Bronchial epithelial cell (primary cell): ENCODE measurements at places on chromosomes 12 and 14.

DNA sequence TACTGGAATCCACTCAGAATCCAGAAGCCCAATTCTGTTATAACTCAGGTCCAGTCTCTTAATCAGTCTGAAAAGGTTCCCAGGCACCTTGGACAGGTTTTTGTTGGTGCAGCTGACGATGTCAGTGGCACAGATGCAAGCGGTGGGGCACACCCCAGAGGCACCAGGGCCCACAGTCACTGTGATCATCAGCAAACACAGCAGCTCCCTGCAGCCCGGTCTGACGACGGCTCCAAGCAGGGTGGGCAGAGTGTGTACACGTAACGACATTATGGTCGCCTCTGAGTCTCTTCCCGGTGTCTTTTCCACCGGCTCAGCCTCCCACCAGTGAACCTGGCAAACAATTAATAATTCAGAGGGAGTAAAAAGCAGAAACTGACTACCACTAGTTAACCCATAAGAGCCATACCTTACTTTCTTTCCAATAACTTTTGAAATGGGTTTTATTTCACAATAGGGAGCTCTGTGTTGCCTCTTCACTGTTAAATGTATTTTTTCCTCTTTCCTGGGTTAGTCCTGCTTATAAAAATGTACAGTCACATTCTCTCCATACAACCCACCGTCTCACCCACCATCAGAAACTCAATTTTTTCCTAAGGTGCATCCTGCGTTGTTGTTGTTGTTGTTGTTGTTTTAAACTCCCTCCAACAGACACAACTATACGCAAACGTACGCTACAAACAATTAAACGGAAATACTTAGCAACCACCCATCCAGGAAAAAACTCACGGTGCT lies 521 bp upstream of the PCED1B start:
- DNase-seq, result no peak

DNA sequence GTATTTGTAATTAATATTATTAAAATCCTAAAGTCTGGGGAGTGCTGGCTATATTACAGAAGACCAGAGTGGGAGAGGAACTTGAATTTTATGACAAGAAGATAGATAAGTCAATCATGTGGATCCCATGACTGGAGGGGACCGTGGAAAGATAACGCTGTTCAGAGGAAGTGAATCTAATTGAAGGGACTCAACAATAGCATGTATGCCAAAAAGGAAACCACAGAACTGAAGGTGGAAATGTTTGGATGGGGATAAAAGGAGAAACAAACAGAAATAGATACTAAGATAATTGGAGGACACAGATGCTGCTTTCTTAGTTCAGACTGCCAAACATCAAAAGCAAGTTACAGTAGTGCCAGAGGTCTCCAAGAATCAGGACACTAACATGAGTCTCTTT lies 21.1 kb downstream of the OR6J1 start:
- DNase-seq, result no peak

DNA sequence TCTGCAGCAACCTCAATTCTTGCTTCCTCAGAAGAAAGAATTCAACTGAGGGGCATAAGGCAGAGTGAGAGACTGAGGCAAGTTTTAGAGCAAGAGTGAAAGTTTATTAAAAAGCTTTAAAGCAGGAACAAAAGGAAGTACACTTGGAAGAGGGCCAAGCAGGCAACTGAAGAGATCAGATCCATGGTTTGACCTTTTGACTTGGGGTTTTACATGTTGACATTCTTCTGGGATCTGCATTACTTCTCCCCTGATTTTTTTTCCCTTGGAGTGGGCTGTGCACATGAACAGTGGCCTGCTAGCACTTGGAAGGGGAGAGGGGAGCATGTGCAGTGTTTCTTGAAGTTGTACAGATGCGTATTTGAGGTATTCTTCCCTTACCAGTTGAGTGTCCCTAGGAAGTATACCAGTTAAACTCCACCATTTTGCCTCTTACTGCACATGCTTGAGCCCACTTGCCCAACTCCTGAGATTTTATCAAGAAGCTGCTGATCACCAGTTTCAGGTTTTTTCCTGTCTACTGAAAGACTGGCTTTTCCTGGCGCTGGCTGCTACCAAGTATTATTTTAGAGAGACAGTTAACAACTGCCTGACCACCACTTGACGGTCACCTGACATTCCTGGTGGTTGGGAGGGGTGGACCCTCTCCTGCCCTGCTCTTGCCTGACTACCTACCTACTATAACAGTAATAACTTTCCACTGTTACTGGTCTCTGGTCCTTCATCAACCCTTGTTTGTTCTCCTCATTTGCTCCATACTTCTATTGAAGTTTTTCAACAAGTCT lies 26.0 kb upstream of the TMTC2 start:
- DNase-seq, result no peak

DNA sequence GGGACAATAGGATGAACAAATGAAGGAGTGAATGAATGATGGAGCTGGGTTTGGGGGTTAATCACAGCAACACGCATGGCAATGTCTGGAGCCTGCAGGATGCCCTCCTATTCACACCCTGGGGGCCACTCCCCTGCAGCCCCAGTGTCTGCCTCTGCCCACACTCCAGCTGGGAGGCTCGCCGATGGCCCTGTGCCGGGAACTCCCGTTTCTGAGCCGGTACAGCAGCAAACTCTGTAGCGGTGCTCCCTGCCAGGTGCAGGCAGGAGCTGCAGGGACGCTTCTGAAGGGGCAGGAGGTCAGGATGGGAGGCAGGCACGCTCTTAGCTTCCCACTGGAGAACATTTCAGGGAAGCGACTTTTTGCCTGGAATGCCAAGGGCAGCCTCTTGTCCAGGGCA lies 55.4 kb upstream of the NCOR2 start:
- DNase-seq, result no peak

GRCh38 chr12:103313894-103314293 lies 181.9 kb downstream of the C12orf42 start:
- no peak for DNase-seq

- DNase-seq, result no peak
Measured at GRCh38 chr12:59500335-59500734, 95.5 kb upstream of the SLC16A7 start.

DNA sequence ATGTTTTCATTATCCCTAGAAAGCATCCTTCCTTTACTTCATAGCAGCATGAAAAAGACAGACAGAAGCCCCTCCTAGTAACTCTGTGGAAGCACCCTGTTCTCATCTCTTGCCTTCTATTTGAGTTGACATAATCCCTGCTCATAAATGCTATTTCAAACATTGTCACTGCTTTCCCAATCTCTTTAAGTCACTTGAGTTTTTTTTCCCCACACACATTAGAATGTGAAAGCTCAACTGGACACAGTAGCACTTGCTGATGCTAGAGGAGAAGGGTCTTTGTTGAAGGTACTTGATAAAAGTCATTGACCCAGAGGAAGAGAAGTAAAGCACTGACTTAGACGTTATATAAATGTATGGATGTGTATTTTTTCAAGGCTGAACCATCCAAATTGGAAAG lies 3.0 kb downstream of the E2F7 start:
- DNase-seq, result no peak

GRCh38 chr14:63468294-63468693 lies 74.9 kb downstream of the PPP2R5E start:
- DNase-seq, result peak; percentile 86

- DNase-seq, result no peak
Measured at GRCh38 chr12:118467641-118468305, 91.4 kb downstream of the SUDS3 start.

DNA sequence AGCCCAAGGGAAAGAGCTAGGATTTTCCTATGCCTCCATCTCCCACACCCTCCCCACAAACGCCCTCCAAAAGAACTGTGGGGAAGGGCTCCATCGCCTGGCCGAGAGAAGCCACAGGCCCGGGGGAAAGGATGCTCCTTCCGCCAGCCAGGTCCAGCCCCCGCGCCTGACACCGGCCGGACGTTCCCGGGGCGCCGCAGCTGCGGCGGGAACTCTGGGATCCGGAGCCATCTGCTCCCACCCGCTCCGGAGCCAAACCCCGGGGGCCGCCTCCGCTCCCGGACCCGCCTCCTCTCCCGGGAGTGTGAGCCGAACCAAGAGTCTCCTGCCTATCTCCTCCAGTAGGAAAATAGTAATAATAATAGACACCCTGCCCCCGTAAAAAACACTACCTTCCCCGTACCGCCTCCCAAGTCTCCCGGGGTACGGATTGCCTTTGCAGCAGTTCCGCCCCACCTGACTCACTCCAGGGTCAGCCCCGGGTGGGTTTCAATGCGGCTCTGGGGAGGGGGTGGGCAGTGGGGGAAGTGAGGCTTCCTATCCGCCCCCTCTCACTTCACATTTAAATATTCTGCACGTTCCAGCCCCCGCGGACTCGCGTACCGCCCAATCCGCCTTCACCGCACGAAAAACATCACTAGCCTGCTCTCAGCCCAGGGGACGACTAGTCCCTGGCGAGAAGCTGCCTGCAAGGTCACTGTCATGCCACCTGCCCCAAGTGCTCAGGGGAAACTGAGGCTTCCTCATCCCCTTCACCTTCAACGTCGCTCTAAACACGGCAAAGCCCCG lies 2.4 kb downstream of the AGAP2 start:
- no peak for DNase-seq

- DNase-seq, result no peak
Measured at GRCh38 chr12:89333564-89334252, 18.6 kb downstream of the DUSP6 start.

DNA sequence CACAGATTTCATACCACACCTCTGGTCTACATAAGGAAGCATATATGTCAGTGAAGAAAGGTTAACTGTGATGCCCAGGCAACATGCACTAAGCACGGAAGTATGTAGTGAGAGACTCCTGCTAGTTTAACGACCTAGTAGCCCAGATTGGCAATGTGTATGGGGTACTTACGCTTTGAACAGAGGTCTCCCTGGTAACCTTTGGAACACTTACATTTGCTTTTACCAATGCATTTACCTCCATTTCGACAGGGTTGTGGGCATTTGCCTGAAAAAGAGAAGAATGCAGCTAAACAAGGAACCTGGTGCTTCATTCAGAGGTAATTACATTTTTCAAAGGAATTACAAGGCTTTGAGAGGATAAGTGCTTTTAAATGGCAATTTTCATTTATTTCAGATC lies 65.2 kb downstream of the WIF1 start:
- DNase-seq, result no peak

- peak; percentile 96 for DNase-seq
Measured at GRCh38 chr12:14514154-14514842, 53.4 kb downstream of the PLBD1 start.

GRCh38 chr12:51975196-51975595 lies 23.7 kb downstream of the ACVR1B start:
- no peak for DNase-seq

- DNase-seq, result no peak
Measured at GRCh38 chr12:114998750-114999128, 314.8 kb upstream of the TBX3 start.

DNA sequence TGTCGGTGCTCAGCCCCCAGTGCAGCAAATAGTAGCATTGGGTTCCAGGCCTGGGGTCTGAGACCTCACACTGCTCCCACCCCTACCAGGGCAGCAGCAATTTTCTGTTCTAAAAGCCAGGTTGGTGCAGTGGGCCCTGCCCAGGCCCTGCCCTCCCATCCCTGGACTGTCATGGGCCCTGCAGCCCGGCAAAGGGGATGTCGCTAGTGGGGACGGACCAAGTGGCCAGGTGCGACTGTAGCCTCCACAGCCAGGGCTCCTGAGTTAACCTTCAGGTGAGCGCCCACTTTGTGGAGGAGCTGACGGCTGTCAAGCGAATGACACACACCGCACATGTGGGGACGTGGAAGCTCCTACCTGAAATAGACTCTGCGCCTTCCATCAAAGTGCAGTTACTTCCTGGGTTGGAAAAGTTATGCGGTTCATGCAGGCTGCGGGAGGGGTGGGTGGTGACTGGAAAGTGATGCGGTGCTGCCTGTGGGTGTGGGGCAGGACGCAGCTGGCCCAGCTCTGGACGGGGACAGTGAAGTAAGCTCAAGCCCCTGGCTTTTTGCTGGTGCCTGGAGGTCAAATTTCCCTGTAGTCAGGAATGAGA lies 1.5 kb downstream of the INF2 start:
- DNase-seq, result no peak

GRCh38 chr12:82357845-82358199 lies 365 bp downstream of the CCDC59 start:
- no peak for DNase-seq

DNA sequence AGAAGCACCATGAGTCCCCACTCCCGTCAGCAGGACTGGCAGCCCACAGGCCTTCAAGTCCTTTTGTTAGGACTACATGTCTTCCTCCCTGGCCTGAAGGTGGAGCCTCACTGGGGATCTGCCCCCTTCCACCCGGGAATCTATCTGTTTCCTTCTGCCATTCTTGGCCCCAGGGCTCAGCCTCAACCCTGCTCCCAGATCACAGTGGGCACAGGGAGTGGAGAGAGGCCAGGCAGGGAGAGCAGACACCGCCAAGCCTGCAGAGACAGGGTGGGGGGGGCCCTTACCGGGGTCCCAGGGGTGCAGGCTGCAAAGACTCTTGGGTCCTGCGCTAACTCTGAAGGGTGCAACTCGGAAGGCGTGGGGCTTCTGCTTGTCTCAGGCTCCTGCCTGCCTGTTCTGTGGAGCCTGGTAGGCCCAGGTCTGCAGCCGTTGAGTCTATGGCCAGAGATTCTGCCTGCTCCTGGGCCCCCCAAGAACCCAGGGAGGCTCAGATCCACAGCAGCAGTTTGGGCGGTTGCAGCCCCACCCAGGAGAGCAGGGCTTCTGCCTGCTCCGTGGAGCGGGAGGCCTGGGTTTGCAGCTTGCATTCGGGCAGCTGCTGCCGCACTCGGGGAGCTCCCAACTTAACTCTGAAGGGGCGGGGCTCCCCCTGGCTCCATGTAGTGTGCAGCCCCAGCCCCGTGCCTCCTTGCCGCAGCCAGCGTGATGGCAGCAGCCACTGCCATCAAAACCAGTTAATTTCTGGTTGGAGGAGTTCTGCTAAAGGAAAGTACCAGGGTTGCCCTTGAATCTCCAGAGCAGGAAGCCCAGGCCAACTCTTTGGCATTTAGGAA lies 21.7 kb upstream of the PLBD1 start:
- DNase-seq, result no peak

GRCh38 chr12:24200010-24200409 lies 250.5 kb upstream of the SOX5 start:
- no peak for DNase-seq

DNA sequence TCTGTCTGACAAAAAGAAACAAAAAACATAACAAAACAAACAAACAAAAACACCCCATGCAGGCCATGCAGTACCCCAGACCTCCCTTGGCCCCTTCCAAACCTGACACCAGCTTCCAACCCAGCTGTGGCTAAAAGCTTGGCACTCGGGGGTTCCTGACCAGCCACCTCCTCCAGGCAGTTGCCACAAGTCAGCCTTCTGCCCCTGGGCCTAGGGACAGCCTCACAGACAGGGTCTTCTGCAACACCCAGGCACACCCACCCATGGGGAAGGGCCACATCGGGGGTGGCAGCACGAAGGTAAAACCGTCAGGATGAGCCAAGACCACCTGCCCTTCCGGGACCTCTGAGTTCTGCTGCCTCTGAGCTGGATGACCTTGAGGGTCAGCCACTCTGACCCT lies 10.7 kb upstream of the TMEM119 start:
- no peak for DNase-seq

DNA sequence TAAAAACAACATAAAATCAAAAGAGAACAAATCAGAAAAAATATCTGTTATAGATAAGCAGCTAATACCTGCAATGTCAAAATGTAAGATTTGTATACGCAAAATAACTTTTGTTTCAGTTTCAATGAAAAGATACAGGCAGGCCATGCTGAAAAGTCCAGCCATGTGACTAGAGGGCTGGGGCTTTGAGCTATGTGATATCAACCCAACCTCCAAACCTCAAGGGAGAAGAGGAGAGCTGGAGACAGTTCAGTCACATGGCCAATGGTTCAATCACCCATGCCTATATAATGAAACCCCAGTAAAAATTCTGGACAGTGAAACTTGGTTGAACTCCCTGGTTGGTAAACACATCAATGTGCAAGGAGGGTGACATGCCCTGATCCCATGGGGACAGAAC lies 5.3 kb downstream of the COX16 start:
- no peak for DNase-seq

- DNase-seq, result no peak
Measured at GRCh38 chr12:69932154-69932553, 107.1 kb downstream of the MYRFL start.
